ENCODE measurements at places on chromosomes 6 and 20.

- DNase-seq = peak; percentile 22
Observed at GRCh38 chr6:156720691-156721685, 56.2 kb upstream of the ARID1B start.

DNA sequence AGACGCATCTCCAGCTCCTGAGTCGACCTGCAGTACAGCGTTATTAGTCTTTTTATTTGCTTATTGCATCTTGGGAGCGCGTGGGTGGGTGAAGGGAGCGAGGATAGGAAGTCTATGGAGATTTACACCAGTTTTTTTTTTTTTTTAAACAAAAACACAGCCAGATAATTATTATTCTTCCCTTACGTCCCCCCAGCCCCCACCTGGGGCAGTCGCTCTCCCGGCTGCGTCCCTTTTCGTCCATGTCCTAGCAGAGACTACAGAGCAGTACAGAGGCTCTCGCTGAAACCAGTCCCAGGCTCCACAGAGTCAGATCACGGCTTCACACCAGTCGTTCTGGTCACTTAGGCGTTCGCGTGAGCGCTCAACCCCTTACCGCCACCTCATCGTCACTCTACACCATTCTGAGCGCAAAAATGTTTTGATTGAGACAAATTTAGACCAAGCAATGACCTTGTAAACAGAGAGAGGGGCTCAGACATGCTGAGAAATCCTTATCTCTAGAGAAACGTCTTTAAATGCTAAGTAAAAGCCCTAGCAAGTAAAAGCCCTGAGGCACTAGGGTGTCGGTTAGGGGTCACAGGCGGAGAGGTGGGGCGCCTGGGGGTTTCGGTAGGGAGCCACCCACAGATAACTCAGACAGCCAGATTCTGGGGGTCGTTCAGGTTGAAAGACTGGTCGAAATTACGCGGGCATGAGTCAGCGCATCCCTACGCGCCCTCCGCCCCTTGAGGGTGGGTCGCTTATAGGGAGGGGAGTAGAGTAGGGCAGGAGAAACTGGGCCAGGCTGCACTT lies 975 bp upstream of the PPT2 start:
- DNase-seq = no peak

GRCh38 chr6:26362836-26363220 lies 2.2 kb upstream of the BTN3A2 start:
- no peak for DNase-seq

DNA sequence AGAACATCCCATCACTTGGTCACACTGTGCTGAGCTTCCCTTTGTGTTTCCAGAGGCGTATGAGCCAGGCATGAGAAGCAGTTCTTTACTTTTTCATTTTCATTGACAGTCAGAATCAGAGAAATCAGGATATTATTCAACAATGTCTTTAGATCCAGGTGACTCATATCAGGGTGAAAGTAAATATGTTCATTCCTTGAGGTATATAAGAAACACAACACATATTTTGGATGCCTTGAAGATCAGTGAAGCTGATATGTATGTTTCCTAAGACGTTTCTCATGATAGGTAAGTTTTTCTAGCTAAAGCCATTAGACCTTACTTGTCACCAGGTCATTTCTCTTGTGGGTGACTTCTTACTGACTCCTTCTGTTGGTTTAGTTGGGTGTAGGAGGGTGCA lies 505.6 kb downstream of the CDH26 start:
- no peak for DNase-seq

DNA sequence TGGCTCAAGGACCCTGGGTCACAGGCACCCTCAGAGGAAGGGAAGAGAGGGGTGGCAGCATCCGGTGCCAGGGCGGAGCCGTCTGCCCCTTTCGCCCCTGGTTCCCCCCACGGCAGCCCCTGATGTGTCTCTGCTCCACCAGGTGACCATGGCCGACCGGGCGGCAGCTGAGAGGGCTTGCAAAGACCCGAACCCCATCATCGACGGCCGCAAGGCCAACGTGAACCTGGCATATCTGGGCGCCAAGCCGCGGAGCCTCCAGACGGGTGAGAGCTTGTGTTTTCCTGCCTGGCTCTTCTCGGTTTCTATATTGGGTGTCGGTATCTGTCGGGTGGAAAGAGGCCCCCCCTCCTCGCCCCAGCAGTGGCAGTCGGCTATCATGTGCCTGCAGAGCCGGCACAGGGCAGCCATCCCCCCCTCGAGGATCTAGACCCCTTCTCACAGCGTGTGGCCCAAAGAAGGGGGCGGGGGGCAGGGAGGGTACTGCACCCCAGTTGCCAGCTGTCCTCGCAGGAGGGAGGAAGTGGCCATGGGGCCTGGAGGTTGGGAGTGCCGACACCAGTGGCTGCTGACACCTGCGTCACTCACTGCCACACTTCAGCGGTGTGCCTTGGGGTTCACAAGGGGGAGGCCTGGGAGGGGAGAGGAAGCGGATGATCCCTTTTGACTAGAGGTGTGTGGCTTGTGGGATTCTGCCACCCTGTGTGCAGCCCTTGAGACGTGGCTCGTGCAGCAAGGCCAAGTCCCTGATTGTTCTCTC lies 1.5 kb downstream of the RBM38 start:
- no peak for DNase-seq

DNA sequence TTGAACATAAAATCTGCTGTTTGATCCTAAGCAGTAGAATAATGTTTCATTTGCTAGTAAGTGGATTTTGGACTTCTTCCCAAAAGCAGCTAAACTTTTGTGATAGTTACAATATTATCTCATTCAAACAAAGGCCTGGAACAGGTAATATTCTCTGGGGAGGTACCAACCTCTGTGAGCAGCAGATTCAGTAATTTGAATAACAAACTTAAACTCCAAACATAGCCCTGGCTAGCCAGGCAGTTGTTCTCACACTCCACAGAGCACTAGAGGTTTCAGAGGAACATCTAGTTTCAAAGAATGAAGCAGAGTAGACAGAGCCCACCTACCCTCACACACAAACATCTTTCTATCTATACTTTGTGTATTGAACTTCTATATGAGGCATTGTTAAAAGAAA lies 40.9 kb downstream of the LGSN start:
- no peak for DNase-seq

DNA sequence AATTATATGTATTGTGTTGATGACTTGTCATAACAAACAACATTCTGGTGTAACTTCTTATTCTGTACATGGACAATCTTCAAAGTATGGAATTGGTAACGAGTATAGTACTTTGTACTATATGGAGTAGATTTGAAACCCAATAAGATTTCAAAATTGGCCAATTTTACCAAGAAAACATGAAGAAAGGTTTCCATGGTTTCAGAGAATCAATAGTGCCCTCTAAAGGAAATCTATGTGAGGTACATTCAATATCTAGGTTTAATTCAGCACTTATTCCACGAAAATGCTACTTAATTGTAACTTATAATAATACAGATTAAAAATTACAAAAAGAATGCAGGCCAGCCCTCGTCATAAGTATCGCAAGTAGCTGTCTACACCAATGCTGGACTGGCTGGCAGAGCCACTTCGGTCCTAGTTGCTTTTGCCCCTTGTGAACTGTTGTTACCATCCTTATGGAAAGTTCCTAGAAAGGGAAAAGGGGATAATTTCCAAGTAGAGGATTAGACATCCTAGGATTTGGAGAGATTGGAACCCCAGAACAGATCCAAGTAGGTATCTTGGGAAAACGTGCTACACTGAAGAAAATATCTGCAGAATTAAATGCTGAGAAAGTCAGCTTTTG lies 70.9 kb downstream of the LCA5 start:
- no peak for DNase-seq

- no peak for DNase-seq
Observed at GRCh38 chr20:18831830-18832499, 18.4 kb downstream of the SCP2D1 start.

DNA sequence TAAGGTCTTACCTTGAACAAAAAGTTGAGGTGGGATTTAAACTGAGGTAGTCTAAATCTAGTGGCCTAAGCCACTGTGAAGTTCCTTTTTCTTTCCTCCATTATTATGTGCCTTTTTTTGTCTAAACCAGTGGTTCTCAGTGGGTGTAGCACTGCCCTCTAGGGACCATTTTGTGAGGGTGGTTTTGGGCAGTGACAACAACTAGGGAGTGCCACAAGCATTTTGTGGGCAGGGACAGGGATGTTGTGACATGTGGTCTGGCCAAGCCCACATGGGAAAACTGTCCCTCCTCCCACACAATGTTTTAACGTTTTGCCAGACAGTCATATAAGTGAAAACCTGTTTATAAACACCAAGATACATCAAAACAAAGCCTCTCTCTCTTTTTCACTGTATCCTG lies 899.4 kb upstream of the FLRT3 start:
- DNase-seq = peak; percentile 49

- no peak for DNase-seq
Observed at GRCh38 chr6:134868812-134869211, 81.1 kb downstream of the ALDH8A1 start.

- DNase-seq = no peak
Observed at GRCh38 chr6:103885446-103885845, 974.3 kb downstream of the HACE1 start.

- DNase-seq = no peak
Observed at GRCh38 chr6:126937426-126937825, 181.0 kb upstream of the RSPO3 start.

GRCh38 chr6:168014428-168014827 lies 17.0 kb downstream of the KIF25 start:
- no peak for DNase-seq

- no peak for DNase-seq
Observed at GRCh38 chr6:3473773-3474172, 16.9 kb upstream of the SLC22A23 start.

DNA sequence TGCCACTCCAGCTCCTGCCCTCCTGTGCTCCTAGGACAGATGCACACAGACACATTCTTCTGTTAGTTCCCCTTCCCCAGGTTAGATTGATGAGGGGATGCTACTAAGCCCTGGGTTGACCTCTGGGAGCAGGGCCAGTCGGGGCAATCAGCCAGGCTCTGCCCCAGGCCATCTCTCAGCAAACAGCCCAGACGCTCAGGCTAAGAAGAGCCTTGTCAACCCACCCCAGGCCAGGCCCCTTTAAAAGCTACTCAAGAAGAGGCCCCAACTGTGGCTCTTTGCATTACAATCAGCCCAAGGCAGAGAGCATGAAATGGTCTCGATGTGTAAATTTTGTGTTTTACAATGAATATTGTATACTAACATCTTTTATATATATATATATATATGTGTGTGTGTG lies 107.4 kb downstream of the TFAP2A start:
- DNase-seq = no peak

DNA sequence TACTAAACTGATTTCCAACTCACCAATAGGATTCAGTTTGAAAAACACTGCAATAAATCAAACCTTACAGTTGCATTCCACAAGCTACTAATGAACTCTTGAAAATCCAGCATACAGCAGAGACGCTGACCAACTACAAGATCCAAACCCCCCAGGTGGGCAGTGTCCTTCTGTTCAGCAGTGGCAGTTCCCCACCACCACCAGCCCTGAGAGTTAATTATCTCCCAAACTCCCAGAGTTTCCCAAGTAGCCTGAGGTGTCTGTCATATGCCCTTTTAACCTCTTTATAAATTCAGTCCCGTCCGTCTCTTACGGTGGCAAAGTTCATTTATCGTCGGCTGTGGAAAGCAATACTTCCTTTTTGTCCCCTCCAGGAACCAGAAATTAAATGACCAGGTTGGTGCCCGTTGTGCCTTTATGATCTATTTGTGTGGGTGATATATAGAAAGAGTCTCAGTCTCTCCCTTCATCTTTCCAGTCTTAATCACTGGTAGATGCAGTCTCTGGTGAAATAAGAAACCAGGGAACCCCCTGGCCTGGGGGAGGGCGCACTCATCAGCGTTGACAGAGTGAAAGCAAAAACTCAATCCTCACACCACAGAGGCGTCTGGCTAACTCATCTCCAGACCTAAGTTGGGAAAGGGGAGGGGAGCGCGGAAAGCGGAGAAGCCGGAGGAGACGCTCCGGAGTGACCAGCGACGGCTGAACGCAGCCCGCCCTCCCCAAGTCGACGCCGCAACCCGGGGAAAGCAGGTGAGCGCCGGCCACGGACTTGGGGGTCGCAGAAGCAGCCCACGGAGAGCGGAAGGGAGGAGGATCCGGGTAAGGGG lies 717 bp downstream of the MRPL14 start:
- peak; percentile 16 for DNase-seq

DNA sequence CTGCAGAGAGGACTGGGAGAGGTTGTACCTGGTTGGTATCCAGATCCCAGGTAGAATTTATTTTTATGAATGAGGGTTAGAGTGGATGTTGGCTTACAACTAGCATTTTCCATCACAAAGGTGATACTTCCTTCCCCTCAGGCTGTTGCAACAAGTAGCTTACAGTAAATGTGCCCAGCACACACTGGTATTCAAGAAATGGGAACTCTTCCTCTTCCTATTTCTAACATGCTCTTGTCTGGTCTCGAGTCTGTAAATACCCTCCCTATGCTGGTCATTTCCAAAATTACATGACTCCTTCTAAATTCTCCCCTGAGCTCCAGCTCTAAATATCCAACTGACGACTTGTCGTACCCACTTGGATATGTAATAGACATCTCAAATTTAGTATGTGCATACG lies 90.1 kb upstream of the FOXC1 start:
- DNase-seq = no peak

- no peak for DNase-seq
Observed at GRCh38 chr20:4304601-4305000, 289.2 kb upstream of the RNF24 start.

DNA sequence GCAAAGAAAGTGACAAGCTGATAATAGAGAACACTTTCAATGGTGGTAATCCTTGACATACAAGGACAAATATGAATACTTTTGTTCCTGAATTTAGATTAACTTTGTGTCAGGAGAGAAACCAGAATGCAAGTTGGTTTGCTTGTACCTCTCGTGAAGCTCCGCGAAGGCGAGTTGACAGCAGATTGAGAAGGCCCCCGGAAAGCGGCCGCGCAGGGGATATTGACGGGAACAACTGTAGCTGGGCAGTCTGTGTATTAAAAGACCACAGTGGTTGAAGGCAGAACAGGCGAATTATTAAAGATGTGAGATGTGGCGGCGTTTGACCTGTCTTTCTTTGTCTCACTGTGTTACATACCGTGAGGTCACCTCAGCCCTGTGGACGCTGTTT lies 175.8 kb upstream of the RALGAPA2 start:
- no peak for DNase-seq

- DNase-seq = no peak
Observed at GRCh38 chr20:62227977-62228958, 8.2 kb upstream of the HRH3 start.

GRCh38 chr6:137666202-137666774 lies 172.1 kb upstream of the OLIG3 start:
- no peak for DNase-seq

- DNase-seq = no peak
Observed at GRCh38 chr20:2114990-2115681, 13.5 kb downstream of the STK35 start.

DNA sequence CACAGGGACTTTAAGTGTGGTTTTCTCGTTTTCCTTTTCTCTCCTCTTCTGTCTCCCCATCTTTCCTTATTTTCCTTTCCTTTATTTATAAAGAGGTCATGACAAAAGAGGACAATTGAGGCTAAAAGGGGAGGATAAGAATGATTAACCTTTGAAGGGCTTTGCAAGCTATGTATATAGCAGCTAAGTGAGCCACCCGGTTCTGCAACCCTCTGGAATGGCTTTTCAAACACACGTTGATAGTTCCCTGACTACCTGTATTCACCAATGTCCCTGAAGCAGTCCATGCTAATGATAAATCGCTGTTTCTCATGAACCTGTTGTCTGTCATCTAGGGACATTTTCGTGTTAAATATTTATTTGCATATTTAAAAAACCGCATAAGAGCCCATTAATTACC lies 124.4 kb upstream of the RALGAPA2 start:
- DNase-seq = no peak

Measured in LoVo (cell line).